ENCODE measurements at places on chromosomes 1 and 21.

DNA sequence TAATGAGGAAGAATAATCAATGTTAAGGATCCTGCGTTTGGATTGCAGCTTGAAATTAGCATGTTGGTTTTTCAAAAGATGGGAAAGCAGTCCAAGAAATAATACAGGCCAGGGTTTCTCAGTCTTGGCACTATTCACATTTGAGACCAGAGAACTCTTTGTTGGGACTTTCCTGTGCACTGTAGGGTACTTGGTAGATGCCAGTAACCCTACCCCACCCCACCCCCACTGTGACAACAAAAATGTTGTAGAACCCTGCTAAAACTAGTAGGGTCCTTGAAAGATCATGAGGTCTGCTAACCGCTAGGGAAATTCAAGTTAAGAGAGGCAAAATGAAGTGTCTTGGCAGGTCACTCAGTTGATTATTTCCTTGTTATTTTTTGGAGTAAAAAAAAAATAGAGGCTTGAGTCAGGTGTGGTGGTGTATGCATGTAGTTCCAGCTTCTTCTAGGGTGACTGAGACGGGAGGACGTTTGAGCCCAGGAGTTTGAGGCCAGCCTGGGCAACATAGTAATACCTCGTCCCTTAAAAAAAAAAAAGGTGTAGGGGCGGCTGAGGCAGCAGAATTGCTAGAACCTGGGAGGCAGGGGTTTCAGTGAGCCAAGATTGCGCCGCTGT is 53.3 kb downstream of the SPEN start:
- DNase-seq, result no peak

DNA sequence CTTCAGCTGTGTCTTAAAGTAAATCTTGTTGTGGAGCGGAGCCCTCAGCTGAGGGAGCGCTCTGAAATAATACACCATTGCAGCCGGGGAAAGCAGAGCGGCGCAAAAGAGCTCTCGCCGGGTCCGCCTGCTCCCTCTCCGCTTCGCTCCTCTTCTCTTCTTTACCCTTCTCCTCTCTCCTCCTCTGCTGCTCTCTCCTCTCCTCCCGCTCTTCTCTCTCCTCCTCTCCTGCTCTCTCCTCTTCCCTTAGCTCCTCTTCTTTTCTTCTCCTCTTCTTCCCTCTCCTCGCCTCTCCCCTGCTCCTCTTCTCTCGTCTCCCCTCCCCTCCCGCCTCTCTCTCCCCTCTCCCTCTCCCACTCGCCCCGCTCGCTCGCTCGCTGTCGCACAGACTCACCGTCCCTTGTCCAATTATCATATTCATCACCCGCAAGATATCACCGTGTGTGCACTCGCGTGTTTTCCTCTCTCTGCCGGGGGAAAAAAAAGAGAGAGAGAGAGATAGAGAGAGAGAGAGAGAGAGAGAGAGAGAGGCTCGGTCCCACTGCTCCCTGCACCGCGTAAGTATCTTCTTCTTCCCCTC is at the start of gene PROX1:
Gene PROX1, plus strand, starts transcription at position 47 of the 580 bp plus-strand sequence. CDS start 8,563 bp downstream, outside the sequence.
- DNase-seq, result no peak

DNA sequence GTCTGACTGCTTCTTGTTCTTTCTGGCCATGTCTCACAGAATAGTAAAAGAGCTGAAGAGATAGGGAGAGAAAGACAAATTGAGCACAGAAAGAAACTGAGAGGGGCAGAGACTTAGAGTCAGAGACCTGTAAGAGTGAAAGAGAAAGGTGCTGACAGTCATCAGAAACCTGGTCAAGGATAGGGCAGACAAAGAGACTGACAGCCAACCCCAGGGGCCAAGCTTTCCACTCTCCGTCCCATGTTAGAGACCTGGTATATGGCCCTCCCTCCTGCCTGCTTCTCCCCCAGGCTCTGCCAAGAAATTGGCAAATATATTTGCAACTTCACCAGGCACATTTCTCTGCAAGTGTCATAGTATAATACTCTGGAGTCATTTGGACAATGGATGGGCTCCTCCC is 64.6 kb downstream of the RHBG start:
- DNase-seq, result no peak

DNA sequence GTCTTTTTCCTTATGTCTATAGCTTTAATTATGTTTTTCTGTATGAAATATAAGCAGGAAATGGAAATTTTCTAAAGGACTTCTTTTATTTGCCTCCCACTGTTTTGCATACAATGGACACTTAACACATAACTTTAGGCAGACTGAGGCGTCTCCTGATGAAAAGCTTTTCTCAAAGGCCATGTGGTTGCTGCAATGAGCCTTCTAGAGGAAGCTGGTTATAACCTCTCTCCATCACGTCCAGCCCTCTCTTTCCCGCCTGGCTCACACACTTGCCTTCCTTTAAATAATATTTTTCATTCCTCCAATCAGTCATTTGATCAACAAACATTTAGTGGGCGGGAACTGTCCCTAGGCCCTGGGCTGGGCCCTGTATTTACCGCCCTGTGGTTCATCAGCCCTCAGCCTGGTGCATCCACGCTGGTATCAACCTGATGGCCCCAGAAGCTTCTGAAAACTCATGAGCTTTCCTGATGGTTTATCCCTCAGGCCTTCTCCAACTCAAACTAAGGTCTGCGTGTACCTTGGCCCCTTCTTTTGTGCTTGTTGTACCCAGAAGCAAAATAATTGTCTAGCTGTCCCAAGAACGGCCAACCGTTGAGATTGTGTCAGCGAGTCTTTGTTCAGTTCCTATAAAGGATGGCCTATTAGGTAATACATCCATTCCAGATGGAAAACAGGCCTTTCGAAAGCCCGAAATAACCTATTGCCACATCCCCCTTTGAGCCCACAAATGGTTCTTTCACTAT is 75.3 kb upstream of the LYST start:
- no peak for DNase-seq

DNA sequence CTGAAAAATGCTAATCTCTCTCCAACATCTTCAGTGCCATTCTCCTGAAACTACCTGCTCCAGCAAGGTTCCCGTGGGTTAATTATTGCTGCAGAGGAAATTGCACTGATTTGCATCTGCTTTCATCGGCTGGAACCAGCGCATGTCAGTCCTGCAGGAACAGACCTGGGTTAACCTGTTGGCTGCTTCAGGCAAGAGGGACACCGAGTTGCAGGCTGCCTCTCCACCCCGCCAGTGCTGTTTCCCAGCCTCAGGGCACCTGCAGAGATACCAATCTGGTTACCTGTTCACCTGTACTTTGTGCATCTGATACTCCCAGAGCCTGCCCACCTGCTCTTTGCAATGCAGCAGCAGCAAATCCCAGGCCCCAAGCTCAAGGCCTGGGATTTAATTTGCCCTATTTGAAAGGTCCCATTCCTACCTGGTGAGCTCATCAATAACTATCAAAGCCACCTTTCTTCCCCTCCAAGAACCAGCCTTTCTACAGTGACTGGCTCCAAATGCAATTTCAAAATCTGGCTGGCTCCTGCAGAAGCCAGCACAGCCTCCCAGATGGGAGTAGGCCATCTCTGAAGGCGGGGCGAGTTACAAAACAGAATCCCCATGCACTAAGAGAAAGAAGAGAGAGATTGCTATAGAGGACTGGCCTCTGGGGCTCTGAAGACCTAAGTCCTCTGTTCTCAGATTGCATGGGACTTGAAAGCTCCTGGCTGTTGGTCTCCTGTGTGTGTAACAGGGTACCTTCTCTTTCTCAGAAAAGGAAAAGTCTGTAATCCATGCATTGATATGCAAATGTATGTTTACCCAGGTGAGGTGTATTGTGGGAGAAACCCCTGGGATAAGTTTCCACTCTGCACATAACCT is 67.8 kb downstream of the TOMM20 start:
- DNase-seq, result no peak

- no peak for DNase-seq
Observed at GRCh38 chr1:187696073-187696472, 867.3 kb downstream of the PLA2G4A start.

Data from RWPE2 (cell line).